T-cell (primary cell): ENCODE measurements at places on chromosomes 4 and X.
A peak's percentile ranks its signal among the peaks of the same experiment; 100 is the strongest.

DNA sequence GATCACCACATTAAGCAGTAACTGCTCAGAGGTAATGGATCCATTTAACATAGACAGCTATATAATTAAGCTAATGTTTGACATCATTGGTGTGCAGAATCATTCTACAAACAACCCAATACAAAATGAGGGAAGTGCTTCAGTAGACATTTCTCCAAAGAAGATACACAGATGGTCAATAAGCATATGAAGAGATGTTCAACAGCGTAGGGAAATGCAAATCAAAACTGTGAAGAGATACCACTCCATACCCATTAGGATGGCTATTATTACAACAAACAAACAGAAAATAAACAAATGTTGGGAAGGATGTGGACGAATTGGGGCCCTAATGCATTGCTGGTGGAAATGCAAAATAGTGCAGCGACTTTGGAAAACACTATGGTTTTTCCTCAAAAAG lies 294.6 kb downstream of the ANK2 start:
- DNase-seq = no peak

- DNase-seq = no peak
Observed at GRCh38 chr4:30073011-30073710, 647.0 kb upstream of the PCDH7 start.

- DNase-seq = peak; percentile 31
Observed at GRCh38 chr4:38179690-38180377, 219.6 kb downstream of the PTTG2 start.

DNA sequence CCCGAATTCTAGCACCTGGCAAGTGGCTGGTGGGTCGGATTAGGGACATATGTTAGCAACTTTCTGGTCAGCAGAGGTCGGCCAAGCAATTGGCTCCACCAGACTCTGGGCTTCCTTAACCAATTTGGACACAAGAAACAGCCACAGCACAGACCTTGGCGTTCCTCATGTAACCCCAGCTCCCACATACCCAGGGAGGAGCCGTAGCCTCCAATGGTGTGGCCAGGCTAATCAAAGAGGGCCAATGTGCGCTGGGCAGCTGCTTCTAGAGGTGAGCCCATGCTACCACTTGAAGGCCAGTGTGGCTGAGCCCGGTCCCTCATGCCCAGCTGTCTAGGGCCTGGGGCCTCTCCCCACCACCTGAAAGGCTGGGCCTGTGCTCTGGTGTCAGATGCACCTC lies 82.5 kb upstream of the MSX1 start:
- no peak for DNase-seq

GRCh38 chr4:80235451-80235850 lies 31.0 kb upstream of the FGF5 start:
- DNase-seq = no peak

DNA sequence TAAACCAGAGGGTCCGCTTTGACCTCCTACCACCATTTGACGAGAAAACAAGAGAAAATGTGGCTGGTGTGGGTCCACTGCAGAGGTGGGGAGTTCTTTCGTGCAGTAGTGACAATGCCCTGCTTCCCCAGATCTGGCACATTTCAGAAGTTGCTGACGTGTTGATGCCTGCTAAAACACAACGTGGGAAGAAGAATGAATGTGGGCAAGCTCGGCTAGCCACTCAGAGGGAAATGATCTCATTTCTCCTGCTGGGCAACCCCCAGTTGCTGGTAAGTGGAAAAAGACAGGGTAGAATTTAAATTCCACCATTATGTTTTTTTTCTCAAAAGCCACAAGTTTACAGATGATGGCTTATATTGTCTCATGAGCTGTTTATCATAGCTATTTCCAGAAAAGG lies 77.9 kb downstream of the LUZP4 start:
- DNase-seq = no peak

GRCh38 chr4:21765810-21766407 lies 182.7 kb downstream of the KCNIP4 start:
- no peak for DNase-seq
